ENCODE measurements at places on chromosomes 2 and 18.

DNA sequence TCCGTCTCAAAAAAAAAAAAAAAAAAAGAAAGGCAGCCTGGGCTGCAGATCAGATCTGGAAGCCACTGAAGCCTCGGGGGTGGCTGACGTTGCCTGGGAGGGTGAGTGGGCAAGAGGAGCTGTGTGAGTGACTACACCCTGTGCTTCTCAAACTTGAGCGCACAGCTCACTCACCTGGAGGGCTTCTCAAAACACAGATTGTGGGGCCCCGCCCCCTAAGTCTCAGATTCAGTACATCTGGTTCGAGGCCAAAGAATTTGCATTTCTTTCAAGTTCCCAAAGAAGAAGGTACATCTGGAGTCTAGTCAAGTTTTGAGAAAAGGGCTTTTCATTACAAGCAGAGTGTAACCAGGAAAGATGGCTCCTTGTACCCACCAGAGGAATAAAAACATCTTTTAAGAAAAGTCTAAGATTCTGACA lies 97.7 kb upstream of the CAB39 start:
- no peak for DNase-seq

DNA sequence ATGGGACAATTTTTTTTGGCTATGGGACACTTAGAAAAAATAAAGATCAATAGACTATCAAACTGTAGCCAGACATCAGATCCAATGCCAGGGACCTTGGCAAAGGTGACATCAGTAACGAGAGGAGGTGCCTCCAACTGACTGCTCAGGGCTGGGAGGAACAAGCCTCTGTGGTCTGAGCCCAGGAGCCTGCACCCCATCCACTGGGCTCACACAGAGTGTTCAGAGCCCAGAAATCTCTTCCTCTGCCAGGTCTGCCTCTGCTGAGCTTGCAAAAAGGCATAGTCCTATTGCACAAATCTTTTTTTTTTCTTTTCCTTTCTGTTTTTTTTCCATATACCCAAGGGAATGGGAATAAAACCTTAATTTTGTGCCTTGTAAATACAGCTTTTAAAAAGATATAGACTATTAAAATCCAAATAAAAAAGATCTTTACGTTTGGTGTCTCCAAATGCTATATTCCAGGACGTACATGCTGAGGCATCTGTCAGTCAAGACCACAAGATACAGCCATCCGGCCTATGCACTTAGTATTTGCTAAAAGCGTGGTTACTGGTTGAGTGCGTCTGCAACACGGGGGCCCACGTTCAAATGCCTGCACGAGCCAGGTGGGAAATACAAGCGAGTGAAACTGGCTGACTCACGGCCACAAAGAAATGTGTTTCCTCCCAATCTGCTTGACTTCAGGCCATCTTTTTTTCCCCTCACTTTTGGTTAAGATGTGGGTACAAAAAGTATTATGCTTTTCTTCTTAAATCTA lies 7.8 kb upstream of the ARHGAP25 start:
- peak; percentile 68 for DNase-seq

GRCh38 chr2:223889229-223889628 lies 51.8 kb upstream of the AP1S3 start:
- DNase-seq, result no peak

DNA sequence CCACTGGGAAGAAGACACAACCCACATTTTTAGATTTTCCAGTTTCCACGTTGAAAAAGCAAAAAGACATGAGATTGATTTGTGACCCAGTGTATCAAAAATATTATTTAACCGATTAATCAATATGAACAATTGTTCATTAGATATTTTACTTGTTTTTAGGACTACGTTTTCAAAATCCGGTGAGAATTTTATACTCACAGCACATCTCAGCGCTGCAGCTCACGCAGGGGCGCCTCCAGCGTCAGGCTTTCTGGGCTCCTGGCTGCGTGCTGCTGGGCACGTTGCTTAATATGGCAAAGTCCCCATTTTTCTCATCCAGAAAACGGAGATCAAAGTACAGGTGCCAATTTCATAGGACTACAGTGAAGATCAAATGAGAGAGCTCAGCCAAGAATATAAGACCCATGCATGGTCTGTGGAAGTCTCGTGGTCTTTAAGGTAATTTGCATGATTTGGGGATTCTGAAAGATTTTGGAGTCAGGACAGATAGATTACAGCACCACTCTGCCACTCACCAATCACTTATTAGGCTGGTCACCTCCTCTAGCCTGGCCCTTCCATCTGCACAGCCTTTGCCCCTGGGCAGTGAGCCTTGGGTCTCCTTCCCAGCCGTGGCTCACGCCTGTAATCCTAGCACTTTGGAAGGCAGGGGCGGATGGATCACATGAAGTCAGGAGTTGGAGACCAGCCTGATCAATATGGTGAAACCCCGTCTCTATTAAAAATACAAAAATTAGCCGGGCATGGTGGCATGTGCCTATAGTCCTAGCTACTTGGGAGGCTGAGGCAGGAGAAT lies 36.2 kb downstream of the PTPN18 start:
- no peak for DNase-seq

- no peak for DNase-seq
Observed at GRCh38 chr2:233060501-233060979, 398 bp downstream of the INPP5D start.

DNA sequence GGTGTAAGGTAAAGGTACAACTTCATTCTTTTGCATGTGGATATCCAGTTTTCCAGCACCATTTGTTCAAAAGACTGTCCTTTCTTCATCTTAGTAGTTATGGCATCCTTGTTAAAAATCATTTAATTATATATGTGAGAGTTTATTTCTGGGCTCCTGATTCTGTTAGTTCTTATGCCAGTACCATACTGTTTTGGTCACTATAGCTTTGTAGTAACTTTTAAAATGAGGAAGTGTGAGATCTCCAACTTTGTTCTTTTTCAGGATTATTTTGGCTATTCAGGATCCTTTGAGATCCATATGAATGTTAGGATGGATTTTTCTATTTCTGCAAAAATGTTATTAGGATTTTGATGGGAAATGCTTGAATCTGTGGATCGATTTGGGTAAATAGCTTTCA lies 16.8 kb downstream of the ACTR3 start:
- no peak for DNase-seq

DNA sequence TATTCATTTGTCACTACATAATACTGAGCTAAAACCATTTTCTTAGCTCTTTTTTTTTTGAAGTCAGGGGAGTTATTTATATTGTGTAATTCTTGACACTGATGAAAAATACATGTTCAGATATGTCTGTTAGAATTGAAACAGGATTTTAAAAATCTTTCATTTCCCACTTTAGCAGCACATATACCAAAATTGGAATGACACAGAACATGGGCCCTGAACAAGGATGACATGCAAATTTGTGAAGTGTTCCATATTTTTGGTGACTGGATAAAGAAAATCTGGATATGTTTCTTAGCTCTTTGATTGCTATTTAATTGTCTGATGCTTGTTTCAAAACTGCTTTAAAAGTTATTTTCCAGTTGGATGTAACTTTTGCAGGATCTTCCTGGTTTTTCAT lies 1963.9 kb upstream of the LRRTM1 start:
- no peak for DNase-seq

GRCh38 chr2:182980652-182981051 lies 57.6 kb downstream of the NCKAP1 start:
- DNase-seq, result no peak

- DNase-seq, result no peak
Observed at GRCh38 chr2:158932131-158932645, 36.3 kb upstream of the TANC1 start.

DNA sequence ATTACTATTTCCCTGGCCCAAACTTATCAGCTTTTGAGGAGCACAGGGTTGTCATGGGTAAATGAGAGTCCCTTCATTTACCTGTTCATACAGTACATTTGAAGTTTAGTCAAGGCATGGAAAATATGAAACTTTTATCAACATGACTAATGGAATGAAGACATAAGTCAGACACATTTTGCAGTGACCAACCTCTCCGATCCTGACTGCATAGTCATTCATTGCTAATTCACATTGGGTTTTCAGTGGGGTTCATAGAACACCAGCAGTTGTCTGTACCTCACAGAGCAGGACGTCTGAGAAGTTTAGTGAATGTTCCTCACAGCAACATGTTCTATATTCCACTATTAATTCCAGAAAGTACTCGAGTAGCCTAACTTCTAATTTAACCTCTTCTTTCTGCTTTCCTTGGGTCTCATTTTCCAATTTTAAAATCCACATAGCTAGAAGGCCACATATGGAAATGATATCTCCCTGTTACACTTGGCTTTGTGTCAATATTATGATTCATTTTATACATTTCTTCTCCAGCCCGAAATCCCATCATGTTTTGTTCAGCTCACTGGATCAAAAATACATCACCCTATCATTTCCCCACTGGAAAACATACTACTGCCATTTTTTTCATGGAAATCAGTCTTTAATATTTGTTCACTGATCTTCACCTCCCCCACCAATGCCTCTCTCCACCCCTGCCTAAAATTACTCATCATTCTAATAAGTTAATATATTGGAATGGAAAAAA lies 65.9 kb downstream of the CDH20 start:
- DNase-seq, result no peak

DNA sequence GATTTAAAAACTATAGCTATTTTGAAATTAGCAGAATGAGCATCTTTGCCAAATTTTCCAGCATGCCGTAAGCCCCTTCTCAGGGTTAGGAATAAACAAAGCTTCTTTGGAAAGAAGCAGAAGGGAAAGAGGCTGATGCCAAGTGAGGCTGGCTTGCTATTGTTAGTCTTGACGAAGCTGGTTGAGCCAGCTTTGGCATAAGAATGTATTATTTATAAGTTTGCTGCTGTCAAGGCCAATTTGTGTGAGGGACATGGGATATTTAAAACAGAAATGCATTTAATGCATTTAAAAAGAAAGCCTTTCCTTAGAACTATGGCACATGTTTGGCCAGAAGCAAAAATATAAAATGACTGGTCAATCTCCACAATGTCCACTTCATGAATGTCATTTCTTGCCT lies 52.5 kb upstream of the TTN start:
- no peak for DNase-seq

- DNase-seq, result no peak
Observed at GRCh38 chr18:58990720-58991119, 126.0 kb downstream of the ZNF532 start.

DNA sequence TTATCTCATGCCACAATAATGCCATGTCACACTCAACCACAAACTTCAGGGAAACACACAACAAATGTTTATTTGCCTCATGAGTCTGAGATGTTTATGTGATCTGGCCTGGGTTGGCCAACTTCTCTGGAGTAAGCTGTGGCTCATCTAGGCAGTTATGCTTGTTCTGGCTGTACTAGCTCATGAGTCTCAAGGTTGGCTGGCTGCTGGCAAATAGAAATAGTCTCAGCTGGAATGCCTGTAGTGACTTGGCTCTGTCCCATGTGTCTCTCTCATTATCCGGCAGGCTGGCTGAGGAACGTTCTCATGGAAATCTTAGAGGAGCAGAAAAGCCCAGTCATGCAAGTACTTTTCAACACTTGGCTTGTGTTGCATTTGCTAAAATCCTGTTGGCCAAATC lies 234.9 kb upstream of the CDH2 start:
- DNase-seq, result no peak

GRCh38 chr2:150303281-150303680 lies 184.2 kb downstream of the RND3 start:
- no peak for DNase-seq

DNA sequence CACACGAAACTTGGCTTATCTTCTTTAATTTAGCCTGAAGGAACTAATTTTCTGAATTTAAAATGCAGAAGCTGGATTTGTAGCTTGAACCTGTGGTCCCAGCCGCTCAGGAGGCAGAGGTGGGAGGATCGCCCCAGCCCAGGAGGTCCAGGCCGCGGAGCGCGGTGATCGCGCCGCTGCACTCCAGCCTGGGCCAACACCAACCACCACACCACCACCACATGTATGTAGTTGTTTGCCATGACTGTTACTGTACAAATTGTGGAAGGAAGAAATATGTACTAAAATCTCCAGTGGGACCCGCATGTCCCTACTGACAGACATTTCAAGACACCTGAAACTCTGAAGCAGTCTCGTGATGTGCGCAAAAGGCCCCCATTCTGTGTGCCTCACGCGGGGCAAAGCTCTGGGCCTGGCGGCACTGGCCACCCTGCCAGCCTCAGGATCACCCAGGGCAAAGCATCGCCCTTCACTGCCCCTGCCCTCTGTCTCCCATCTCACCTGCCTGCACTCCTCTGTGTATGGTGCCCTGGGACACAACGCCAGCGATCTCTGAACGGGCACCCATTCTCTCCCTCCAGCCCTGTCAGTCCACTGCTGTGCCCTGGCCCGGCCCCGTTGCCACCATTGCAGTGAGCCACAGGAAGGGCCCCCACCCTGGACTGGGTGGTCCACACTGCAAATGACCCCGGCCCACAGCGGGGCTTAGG lies 10.1 kb upstream of the ADI1 start:
- DNase-seq, result no peak

DNA sequence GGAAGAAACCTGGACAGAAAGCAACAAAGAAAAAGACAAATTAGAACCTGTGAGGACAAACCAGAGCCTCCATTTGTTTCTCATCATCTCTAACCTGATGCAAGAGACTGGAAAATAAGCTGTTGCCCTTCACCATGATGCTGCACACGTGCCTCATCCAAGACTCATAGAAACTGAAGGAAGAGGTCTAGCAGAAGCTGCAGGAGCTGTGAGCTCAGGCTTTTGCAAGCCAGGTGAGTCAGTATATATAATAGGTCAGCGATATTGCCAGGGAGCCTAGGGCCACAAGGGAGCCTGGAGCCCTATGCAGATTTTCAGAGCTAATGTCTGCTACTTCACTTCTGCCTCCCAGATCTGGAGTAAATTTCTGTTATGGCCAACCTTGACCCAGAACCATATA lies 163.1 kb downstream of the LNPK start:
- no peak for DNase-seq

DNA sequence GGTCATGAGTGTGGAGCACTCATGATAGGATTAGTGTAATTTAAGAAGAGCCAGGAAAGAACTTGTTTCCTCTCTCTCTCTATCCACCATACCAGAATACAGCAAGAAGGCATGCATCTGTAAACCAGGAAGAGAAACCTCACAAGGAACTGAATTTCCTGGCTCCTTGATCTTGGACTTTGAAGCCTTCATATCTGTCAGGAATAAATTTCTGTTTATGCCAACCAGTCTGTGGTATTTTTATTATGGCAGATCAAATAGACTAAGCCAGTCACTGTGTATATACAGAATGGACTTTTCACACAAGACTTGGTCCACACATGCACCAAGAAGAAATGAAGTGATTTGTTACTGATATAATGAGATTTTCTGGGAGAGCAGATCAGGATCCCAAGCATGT lies 930.1 kb upstream of the TMEFF2 start:
- DNase-seq, result no peak

DNA sequence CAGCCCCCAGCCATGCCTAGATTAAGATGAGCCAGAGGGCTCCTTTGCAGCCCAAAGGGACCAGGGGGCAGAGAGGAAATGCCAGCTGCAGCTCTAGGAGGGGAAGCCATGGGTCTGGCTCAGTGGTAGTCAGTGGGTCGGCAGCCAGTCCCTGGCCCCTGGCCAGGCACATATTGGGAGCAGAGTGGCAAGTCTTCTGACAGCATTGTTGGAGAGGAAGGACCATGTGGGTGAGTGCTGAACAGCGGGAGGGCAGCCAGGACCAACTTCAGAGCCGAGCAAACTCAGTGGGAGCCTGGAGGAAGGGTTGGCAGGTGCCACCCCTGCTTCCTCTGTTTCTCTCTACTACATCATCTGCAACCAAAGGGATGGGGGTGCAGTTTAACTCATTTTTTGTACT lies 140.5 kb upstream of the PELI1 start:
- no peak for DNase-seq

- DNase-seq, result no peak
Observed at GRCh38 chr2:5391362-5391761, 300.8 kb upstream of the SOX11 start.
